ENCODE measurements at places on chromosomes 1 and 21.

- no peak for DNase-seq
These were observed 36.9 kb upstream of the HIVEP3 start for GRCh38 chr1:41955461-41956159.

- DNase-seq: no peak
These were observed 13.4 kb downstream of the COP1 start for GRCh38 chr1:176193663-176194062.

- no peak for DNase-seq
These were observed 71.4 kb upstream of the TSPAN2 start for GRCh38 chr1:115160728-115161127.

- DNase-seq: no peak
These were observed 68.7 kb downstream of the MORN1 start for GRCh38 chr1:2322581-2323211.

GRCh38 chr1:160425847-160426246 is 25.5 kb downstream of the VANGL2 start:
- DNase-seq: no peak

DNA sequence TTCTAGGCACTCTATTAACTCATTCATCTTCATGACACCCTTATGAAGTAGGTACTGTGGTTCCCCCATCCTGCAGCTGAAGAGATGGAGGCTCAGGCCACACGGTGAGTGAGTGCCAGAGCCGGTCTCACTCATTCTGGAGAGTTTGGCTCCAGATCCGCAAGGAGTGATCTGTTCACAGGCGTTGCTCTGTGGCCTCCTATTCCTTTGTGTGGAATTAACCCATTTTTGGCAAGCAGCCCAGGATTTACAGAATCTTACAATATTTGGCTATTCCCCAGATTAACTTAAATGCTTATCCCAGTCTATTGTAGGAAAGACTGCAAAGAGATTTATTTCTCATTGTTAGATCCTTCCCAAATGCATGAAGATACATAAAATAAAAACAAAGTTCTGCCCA is 29.6 kb downstream of the KIAA0040 start:
- DNase-seq: no peak

- DNase-seq: no peak
These were observed 11.6 kb downstream of the PKP1 start for GRCh38 chr1:201294876-201295275.

GRCh38 chr1:17059391-17060305 is 5.8 kb upstream of the SDHB start:
- DNase-seq: peak; percentile 63

- peak; percentile 23 for DNase-seq
These were observed 147.0 kb downstream of the GABPA start for GRCh38 chr21:25881524-25882376.

DNA sequence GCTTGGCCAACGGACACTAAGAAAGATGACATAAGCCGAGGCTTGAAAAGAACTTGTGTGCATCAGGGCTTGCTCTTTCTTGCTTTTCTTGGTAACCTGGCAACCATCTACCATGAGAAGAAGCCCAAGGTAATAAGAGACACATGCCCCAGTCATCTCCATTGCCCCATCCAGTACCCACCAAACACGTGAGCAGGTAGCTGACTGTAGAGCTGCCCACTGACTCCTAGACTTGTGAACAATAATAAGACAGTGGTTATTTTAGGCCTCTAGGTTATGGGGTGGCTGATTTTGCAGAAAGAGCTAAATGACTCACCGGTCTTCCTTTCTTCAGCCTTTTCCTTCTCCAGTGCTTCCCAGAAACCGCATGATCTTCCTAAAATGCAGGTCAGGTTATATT is 105.0 kb upstream of the JUN start:
- no peak for DNase-seq

DNA sequence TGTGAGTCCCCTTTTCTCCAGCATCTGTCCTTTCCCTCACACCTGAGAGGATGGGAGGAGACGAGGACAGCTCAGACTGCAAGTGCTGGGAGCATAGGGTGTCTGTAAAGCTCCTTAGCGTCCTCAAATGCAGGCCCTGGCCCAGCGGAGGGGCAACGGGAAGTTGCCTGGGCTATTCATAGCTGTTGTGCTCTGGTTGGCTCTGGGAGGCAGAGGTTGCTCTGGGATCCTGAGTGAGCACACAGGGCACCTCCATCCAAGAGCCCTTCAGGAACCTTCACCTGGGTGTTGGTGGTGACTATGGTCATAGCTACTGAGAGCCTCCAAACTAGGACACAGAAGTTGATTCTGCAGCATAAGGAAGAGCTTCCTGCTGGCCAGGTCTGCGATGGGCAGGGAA is 2.6 kb downstream of the PADI1 start:
- DNase-seq: no peak

- DNase-seq: no peak
These were observed 22.1 kb downstream of the TFB2M start for GRCh38 chr1:246544001-246544400.

GRCh38 chr1:161019751-161020495 is 1.0 kb downstream of the F11R start:
- DNase-seq: no peak

GRCh38 chr1:201955729-201956143 is 433 bp downstream of the TIMM17A start:
- DNase-seq: no peak

GRCh38 chr1:71603044-71603776 is 522.4 kb upstream of the ZRANB2 start:
- DNase-seq: no peak

DNA sequence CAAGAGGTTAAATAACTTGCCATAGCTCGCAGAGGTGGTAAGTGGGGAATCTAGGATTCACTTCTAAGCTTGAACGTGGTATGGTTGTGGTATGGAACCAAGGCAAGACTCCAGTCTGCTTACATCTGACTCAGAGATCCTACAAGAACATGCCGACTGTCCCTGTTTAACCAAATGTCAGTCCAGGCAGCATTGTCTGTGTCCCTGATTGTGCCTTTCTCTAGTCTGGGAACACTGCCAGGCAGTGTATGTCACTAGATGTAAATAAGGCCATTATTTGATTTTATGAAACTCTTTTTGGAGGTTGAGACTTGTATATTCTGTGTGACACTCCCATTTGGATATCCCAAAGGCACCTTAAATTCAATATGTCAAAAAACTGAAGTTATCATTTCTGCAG is 96.0 kb downstream of the NOS1AP start:
- no peak for DNase-seq

GRCh38 chr1:45348020-45348419 is 7.8 kb upstream of the MUTYH start:
- no peak for DNase-seq
